Suprapubic skin (tissue), 4 donors: ENCODE measurements at places on chromosomes 4 and X. TPM values are rescaled to one million over a fixed set of nuclear protein-coding genes. Genes with fewer than 3 reads are reported as not detected.

Gene NDST3
- total RNA-seq, result not detected

Gene GNRHR
- not detected for total RNA-seq

Gene COL25A1
- total RNA-seq, result 1.4 TPM

Gene DRD5
- not detected for total RNA-seq

Gene DSPP
- not detected for total RNA-seq

Gene SASH3
- total RNA-seq, result 0.34 TPM

Gene BRS3
- not detected for total RNA-seq

Gene SUPT20HL2
- total RNA-seq, result not detected

Gene NDP
- total RNA-seq, result not detected

Gene LPAR4
- not detected for total RNA-seq

Gene TRIM2
- 44.0 TPM for total RNA-seq

Gene NMU
- total RNA-seq, result 16.3 TPM

Gene REELD1
- not detected for total RNA-seq

Gene CTPS2
- 8.7 TPM for total RNA-seq

Gene ADAMTS3
- 0.76 TPM for total RNA-seq

Gene NKAP
- total RNA-seq, result 5.6 TPM

Gene TLR6
- total RNA-seq, result 2.3 TPM

Gene ARMCX4
- total RNA-seq, result 4.7 TPM

Gene HMGN5
- total RNA-seq, result 8.0 TPM

Gene TMEM31
- not detected for total RNA-seq

Gene QRFPR
- not detected for total RNA-seq

Gene GUCY1A1
- 5.1 TPM for total RNA-seq

Gene GPRASP3
- total RNA-seq, result 5.1 TPM

Gene GPC3
- 7.9 TPM for total RNA-seq

Gene LRP2BP
- total RNA-seq, result 3.1 TPM

Gene HS6ST2
- not detected for total RNA-seq

Gene SERTM2
- total RNA-seq, result not detected

Gene WWC2
- 9.2 TPM for total RNA-seq

Gene VGLL1
- total RNA-seq, result not detected

Gene F9
- not detected for total RNA-seq

Gene SMIM31
- not detected for total RNA-seq

Gene PDCL2
- total RNA-seq, result not detected

Gene SSX4
- not detected for total RNA-seq

Gene PFKFB1
- not detected for total RNA-seq
